Tongue (tissue), 3 donors: ENCODE measurements at places on chromosomes 1 and 21. TPM values are rescaled to one million over a fixed set of nuclear protein-coding genes. Genes with fewer than 3 reads are reported as not detected.

Gene ASPM
- total RNA-seq = 23.7 TPM

Gene SEMA4A
- total RNA-seq = 5.5 TPM

Gene EDARADD
- total RNA-seq = 1.4 TPM

Gene RIMKLA
- total RNA-seq = 1.4 TPM

Gene KCNN3
- total RNA-seq = 10.8 TPM

Gene SYT6
- 0.10 TPM for total RNA-seq

Gene GNG4
- 0.51 TPM for total RNA-seq

Gene DCDC2B
- not detected for total RNA-seq

Gene DMRTA2
- not detected for total RNA-seq

Gene FMOD
- 57.1 TPM for total RNA-seq

Gene RAD54L
- 2.7 TPM for total RNA-seq

Gene MPZ
- 67.9 TPM for total RNA-seq

Gene MARK1
- 9.3 TPM for total RNA-seq

Gene SPRR2E
- total RNA-seq = not detected

Gene CRABP2
- 53.1 TPM for total RNA-seq

Gene RIMS3
- total RNA-seq = 1.7 TPM

Gene SF3B4
- total RNA-seq = 9.9 TPM

Gene SPATA21
- not detected for total RNA-seq

Gene ADAMTSL4
- 50.4 TPM for total RNA-seq

Gene BARHL2
- total RNA-seq = not detected

Gene HEYL
- total RNA-seq = 12.4 TPM

Gene SH2D2A
- not detected for total RNA-seq

Gene C1orf141
- total RNA-seq = not detected

Gene LENEP
- not detected for total RNA-seq

Gene COL11A1
- total RNA-seq = 10.4 TPM

Gene PLA2G2D
- total RNA-seq = not detected

Gene HCN3
- 1.6 TPM for total RNA-seq

Gene PCP4
- 1.5 TPM for total RNA-seq

Gene CFAP107
- not detected for total RNA-seq

Gene CTSE
- 0.10 TPM for total RNA-seq

Gene PDE9A
- 9.8 TPM for total RNA-seq

Gene HSD3B2
- total RNA-seq = not detected

Gene OR2AK2
- total RNA-seq = not detected

Gene ELF3
- 122 TPM for total RNA-seq

Gene OR14K1
- total RNA-seq = not detected

Gene SPATA46
- total RNA-seq = not detected

Gene ANKRD35
- total RNA-seq = 13.1 TPM

Gene MAP3K21
- 1.4 TPM for total RNA-seq

Gene SPRR3
- 58.0 TPM for total RNA-seq

Gene SELE
- 9.9 TPM for total RNA-seq
